ENCODE measurements at places on chromosomes 5 and 9.
A peak's percentile ranks its signal among the peaks of the same experiment; 100 is the strongest.

DNA sequence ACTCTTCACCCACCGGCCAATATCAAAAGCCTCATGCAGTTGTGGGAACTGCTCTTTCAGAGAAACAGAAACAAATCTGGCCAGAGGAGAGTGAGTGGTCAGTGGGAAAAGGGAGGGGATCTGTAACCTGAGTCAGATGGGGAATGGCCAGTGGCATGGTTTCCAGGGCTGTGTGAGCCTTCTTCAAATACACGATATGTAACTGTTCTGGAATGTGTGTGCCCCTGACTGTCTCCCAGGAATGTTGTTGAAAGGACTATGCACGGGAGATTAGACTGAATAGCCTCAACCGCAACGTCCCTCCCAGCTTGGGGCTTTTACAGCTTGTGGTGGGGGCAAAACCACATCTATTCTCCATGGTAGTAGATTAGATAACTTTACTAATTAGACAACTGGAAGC lies 60.8 kb downstream of the SH3TC2 start:
- peak; percentile 64 for DNase-seq

GRCh38 chr5:103706939-103707682 lies 144.5 kb upstream of the NUDT12 start:
- no peak for DNase-seq

DNA sequence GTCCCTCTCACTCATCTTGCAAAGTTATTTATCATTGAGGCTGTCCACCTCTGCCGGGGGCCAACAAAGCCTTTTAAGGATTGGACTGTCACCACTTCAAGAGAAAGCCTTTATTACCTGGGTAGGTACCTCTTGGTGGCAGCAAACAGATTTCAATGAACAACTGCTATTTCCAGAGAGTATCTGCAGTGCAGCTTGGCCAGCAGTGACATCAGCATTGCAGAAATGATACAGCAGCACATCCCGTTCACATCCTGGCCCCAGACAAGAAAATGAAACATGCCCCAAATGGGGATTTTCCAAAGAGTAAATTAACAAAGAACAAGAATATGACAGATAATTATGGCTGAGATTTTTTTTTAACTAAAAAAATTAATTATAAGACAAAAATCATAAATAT lies 2.3 kb upstream of the SPATA6L start:
- DNase-seq, result no peak

- DNase-seq, result peak; percentile 69
Observed at GRCh38 chr9:70411930-70412831, 2.3 kb downstream of the KLF9 start.

DNA sequence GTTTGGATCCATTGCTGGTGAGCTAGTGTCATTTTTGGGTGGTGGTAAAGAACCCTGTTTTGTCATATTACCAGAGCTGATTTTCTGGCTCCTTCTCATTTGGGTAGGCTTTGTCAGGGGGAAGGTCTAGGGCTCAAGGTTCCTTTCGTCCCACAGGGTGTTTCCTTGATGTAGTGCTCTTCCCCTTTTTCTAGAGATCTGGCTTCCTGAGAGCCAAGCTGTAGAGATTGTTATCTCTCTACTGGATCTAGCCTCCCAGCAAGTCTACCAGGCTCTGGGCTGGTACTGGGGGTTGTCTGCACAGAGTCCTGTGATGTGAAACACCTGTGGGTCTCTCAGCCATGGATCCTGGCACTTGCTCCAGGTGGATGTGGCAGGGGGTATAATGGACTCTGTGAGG lies 145.9 kb downstream of the HINT1 start:
- DNase-seq, result no peak

DNA sequence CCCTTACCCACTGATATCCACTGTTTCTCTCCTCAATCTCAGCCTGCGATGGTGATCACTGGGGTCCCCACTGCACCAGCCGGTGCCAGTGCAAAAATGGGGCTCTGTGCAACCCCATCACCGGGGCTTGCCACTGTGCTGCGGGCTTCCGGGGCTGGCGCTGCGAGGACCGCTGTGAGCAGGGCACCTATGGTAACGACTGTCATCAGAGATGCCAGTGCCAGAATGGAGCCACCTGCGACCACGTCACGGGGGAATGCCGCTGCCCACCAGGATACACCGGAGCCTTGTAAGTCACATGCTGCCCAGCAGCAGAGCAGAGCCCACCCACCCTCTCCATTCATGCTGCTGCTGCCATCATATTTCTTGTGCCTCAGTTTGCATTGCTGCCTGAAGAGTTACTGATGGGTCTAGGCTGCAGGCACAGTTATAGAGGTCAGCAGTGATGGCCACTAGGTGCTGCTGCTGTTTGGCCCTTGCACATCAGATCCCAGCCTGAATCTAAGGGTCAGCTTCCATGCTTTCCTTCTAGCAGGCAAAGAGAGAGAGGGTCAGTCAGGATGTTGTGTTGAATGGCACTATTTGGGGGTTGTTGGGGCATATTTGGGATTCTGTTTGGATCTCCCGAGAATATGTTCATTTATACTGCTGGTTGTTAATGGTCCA lies 106.0 kb downstream of the MEGF10 start:
- no peak for DNase-seq

- DNase-seq, result no peak
Observed at GRCh38 chr9:36949466-36949865, 84.6 kb downstream of the PAX5 start.

GRCh38 chr9:88587182-88587581 lies 52.2 kb downstream of the NXNL2 start:
- DNase-seq, result no peak

DNA sequence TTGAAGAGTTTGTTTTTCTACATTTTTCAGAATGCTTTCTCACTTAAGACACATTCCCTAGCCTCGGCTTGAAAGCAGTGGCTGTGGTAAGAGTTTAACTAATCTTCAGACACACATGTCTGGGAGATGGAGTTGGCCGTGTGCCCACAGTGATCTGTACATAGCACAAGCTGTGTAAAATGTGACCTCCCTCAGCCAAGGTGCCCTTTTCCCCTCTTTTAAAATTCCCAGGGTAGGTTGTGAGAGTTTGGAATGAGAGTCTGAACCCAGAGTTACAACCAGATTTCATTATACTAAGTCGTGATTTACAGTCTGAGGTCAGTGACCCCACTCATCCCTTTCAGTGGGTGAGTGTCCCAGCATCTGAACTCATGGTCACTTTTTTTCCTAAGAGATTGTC lies 230.4 kb downstream of the DOCK8 start:
- DNase-seq, result no peak

- DNase-seq, result no peak
Observed at GRCh38 chr9:134895097-134895496, 14.5 kb downstream of the FCN2 start.
